ENCODE measurements at places on chromosomes 13 and 19.

DNA sequence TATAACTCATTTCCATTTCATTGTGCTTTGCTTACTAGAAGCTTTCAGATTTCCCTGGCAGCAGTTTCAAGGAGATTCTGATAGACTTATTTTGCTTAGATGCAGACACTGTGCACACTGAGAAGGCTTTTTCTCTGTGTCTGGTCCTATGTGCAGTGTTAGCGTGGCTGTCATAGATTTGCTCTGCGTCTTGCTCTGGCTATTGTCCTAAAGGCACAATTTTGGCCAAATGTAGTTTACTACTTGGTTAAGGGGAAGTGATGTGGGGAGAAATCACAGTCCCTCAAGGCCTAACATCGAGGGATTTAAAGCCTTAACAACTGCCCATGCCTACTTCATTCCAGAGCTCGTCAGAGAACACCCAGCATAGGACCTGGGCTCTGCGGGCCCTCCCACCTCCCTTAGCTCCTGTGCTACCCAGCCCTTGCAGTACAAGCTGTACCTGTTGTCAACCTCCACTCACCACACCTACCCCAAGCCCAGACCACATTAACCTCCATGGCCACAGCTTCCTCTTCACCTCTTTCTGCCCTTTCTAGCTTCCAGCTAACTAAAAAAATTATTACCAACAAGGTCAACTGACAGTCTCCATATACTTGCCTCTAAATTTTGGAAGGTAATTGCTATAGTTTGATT is 38.9 kb upstream of the KATNAL1 start:
- peak; percentile 31 for DNase-seq

GRCh38 chr13:20960663-20961309 is 58.2 kb upstream of the XPO4 start:
- no peak for DNase-seq

DNA sequence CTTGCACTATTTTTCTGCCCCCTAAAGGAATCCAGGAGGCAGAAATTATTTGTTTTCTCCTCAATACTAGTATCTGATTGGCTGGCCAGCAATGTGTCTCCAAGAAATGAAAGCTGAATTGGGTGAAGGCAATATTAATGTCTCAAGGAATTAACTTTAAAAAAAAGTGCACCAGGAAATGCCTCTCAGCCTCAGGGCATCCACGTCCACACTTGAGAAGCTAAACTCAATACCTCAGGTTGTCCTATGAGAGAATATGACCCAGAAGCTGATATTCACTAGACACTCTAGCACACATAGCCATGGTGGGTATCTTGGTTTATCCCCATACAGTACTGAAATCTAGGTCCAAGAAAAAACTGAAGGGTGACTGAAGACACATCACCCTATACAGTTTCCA is 2.1 kb downstream of the ZNF91 start:
- DNase-seq: no peak

GRCh38 chr13:103078158-103078557 is 11.9 kb upstream of the SLC10A2 start:
- no peak for DNase-seq

DNA sequence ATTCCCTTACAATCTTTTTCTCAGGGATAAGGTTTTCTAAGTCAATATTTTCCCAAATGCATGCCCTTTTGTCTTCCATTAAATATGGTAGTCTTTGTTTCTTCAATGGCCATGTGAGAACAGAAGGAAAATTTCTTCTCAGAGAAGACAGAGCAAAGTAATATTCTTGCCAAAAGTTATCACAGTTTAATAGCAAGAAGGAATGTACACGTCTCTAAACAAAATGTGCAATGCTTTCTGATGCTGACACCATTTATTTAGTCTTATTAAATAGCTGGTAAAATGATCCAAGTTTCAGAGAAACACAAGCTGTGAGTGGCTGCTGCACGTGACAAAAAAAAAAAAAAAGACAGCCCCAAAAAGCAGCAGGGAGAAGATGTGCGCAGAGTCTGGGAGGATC is 542.5 kb downstream of the GPC6 start:
- no peak for DNase-seq

- no peak for DNase-seq
These were observed 21.9 kb upstream of the WTIP start for GRCh38 chr19:34459614-34460013.

DNA sequence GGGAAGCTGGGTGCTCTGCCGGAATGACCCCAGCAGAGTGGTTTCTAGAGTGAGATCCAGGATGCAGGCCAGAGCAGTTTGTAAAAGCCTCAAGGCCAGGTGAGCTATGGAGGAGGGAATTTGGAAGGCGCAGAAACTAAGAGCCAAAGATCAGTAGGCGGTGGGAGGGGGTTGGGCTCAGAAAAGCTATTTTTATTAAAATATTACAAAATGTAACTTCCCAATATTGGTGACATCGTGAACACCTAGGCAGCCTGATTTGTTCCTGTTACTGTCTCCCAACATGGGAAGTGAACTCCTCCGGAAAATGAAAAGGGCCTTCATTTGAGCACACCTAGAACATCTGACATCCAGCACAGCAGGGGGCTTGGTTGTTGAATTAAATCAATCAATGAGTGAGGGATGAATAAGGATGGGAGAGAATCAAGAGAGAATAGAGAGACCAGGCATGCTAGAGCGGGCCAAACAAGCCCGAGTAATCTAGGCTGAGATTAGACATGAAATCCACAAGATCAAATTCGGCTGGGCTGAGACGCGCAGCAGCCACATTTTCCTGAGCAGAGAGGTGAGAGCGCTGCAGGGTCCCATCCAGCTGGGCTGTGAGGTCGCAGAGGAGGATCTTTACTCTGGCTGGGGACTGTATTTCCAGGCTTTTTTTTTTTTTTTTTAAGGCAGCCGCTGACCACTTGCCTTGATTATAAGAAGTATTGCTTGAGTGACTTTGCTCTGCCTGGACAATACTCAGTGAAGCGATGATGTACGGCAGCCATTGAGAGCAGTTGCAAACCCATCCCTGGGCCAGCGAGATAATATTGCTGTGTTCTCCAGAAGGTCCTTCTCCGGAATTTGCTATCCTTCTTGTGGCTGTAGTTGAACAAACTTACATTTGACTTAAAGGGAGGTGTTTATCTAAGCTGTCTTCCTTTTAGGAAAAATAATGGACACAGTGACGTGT is 178.0 kb upstream of the KL start:
- no peak for DNase-seq

GRCh38 chr13:75963302-75963701 is 327.2 kb downstream of the LMO7 start:
- DNase-seq: no peak

All from T-helper 2 cell (primary cell).